ENCODE measurements at places on chromosomes 5 and 9. TPM values are rescaled to one million over a fixed set of nuclear protein-coding genes. Genes with fewer than 3 reads are reported as not detected.

MYORG gene
- 1.4 TPM for total RNA-seq

USP20 gene
- 13.3 TPM for total RNA-seq

PLPP6 gene
- 6.7 TPM for total RNA-seq

BHMT2 gene
- total RNA-seq: 1.1 TPM

SPAG8 gene
- total RNA-seq: 0.66 TPM

C5orf34 gene
- total RNA-seq: 12.0 TPM

ORM2 gene
- not detected for total RNA-seq

FAM174A gene
- total RNA-seq: 24.9 TPM

LRRC19 gene
- total RNA-seq: not detected

SLC46A2 gene
- total RNA-seq: not detected

PFN3 gene
- not detected for total RNA-seq

TAF11L13 gene
- total RNA-seq: not detected

SPINK7 gene
- not detected for total RNA-seq

PTGDS gene
- 4.2 TPM for total RNA-seq

SPINK5 gene
- not detected for total RNA-seq

PCA3 gene
- total RNA-seq: not detected

MVB12B gene
- 2.6 TPM for total RNA-seq

FBP2 gene
- total RNA-seq: not detected

ZBED3 gene
- 0.29 TPM for total RNA-seq

PCDHGC5 gene
- total RNA-seq: 6.6 TPM

IL4 gene
- total RNA-seq: not detected

PCDHGA2 gene
- total RNA-seq: 2.0 TPM

SERF1A gene
- total RNA-seq: 4.2 TPM

GAPT gene
- total RNA-seq: not detected

ACSL6 gene
- total RNA-seq: not detected

SIT1 gene
- total RNA-seq: not detected

LRRC26 gene
- not detected for total RNA-seq

TMEM215 gene
- total RNA-seq: not detected

RXRA gene
- total RNA-seq: 17.5 TPM

PALM2AKAP2 gene
- 66.4 TPM for total RNA-seq

RANBP3L gene
- under 0.01 TPM for total RNA-seq

SAXO1 gene
- not detected for total RNA-seq

PHF24 gene
- not detected for total RNA-seq

OR2K2 gene
- total RNA-seq: not detected

CARD9 gene
- total RNA-seq: 3.9 TPM

FNIP1 gene
- total RNA-seq: 72.4 TPM

PCDHB13 gene
- 0.29 TPM for total RNA-seq

OR1Q1 gene
- total RNA-seq: not detected

ABL1 gene
- 79.3 TPM for total RNA-seq

HACD4 gene
- total RNA-seq: 1.8 TPM

FOXD4 gene
- total RNA-seq: 0.22 TPM

OLFML2A gene
- 11.5 TPM for total RNA-seq

OR5C1 gene
- not detected for total RNA-seq

ENTPD2 gene
- total RNA-seq: not detected

EIF4E1B gene
- not detected for total RNA-seq

GRIA1 gene
- 0.22 TPM for total RNA-seq

FOXD4L5 gene
- not detected for total RNA-seq

RNF208 gene
- 0.43 TPM for total RNA-seq

SRD5A1 gene
- 26.8 TPM for total RNA-seq
